Mesenteric fat pad (tissue), 1 donor: ENCODE measurements at places on chromosomes 7 and 10. TPM values are rescaled to one million over a fixed set of nuclear protein-coding genes. Genes with fewer than 3 reads are reported as not detected.

The TMEM229A gene
- total RNA-seq, result not detected

The ENKUR gene
- total RNA-seq, result not detected

The MKX gene
- total RNA-seq, result 0.55 TPM

The RET gene
- total RNA-seq, result 0.64 TPM

The RASA4B gene
- 16.3 TPM for total RNA-seq

The NPTX2 gene
- 23.8 TPM for total RNA-seq

The SFRP4 gene
- total RNA-seq, result 64.3 TPM

The TMEM176A gene
- 64.3 TPM for total RNA-seq

The AOC1 gene
- 0.67 TPM for total RNA-seq

The HMX2 gene
- total RNA-seq, result not detected

The WNT8B gene
- not detected for total RNA-seq

The NRAP gene
- 0.06 TPM for total RNA-seq

The ZKSCAN1 gene
- 58.9 TPM for total RNA-seq
